ENCODE measurements at places on chromosomes 2 and 18.

DNA sequence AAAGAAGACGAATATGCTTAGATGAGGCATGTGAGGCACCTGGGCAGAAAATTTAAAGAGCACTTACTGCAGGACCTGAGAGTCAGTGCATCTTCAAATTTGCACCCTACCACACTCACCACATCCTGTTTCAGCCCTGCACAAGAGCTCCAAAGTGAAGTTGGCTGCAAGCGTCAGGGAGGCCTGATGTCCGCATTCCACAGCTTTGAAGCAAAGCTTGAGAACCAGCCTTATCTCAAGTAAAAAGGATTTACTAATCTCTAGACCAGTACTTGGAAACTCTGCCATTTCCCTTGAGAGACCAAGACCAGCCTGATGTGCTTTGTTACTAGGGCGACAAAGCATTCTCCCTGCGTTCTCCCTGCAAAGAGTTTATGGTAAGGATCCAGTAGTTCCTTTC, 3.4 kb upstream of the ASNSD1 start:
- DNase-seq: no peak

- no peak for DNase-seq
Measured at GRCh38 chr2:167182403-167182802, 294.1 kb downstream of the XIRP2 start.

DNA sequence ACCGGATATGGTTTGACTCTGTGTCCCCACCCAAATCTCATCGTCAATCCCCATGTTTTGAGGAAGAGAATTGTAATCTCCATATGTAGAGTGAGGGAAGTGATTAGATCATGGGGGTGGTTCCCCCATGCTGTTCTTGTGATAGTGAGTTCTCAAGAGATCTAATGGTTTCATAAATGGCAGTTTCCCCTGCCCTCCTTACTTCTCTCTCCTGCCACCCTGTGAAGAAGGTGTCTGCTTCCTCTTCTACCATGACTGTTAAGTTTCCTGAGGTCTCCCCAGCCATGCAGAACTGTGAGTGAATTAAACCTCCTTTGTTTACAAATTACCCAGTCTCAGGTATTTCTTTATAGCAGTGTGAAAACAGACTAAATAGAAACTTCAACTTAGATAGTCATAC, 69.5 kb downstream of the SESTD1 start:
- no peak for DNase-seq

GRCh38 chr18:26097563-26097962, 7.2 kb upstream of the SS18 start:
- DNase-seq: no peak

GRCh38 chr2:17136877-17137276, 381.4 kb downstream of the RAD51AP2 start:
- no peak for DNase-seq

- DNase-seq: no peak
Measured at GRCh38 chr2:143710196-143710595, 581.0 kb downstream of the ARHGAP15 start.

DNA sequence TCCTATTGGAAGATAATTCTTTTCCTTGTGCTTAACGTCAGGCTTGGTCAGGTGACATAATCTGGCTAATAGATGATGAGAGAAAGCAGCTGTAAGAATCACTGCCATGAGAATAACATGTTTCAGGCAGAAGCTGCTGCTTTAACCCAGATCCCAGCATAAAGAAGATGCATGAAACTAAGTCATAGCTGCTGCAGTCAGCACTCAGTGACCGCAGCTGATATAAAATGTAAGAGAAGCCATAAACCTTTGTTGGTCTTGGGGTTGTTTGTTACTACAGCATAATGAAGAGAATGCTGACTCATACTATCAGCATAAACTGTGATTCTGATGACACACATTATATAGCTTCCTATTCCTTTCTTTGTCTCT, 274.3 kb upstream of the TRIB2 start:
- peak; percentile 3 for DNase-seq

DNA sequence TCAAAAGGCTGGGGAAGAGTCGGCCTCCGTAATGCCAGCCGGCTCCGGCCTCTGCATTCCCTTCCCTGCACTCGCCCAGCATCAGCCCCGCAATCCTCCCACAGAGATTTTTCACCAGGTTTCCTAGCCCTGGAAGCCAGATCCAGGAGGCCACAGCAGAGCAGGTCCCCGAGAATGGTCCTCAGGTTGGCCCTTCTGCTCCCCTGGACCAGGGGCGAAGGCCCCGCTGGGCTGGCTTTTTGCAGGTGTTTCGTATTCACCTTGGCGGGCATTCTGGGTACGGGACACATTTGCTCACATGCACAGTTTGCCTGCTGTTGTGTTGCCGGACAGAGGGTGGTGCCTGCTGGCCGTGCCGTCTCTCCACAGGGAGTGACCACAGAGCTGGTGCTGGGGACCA, 309.5 kb downstream of the NDUFA10 start:
- no peak for DNase-seq

DNA sequence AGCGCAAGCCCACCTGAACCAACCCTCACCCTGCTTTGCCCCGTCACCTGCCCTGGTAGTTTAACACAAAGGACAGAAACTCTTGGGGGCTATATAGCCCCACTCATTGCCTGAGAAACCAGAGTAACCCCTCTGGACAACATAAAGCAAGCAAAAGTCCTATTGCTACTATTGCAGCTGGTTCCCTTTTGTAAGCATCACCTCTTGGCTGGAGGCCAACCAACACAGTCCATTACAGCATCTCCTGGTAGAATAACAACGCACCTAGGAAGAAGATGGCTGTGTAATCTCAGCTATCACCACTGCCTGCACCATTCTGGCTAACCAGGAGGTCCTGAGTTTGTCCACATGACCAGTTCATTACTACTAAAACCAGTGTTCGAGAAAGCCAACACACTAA, 36.4 kb downstream of the FLACC1 start:
- DNase-seq: no peak

DNA sequence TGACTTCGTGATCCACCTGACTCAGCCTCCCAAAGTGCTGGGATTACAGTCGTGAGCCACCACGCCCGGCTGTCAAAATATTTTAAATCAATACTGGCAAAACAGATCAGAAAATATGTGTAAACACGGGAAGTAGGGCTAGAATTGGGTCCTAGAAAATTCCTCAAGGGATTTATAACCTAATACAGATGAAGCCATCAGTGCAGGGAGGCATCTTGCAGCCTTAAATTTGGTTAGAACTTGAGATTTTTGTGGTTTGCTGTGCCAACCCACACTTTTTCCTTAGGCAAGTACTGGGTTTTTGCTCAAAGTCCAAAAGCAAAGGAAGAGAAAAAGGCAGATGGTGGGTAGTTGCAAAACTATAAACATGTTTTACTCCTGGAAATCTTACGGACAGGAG, 33.7 kb upstream of the NFE2L2 start:
- DNase-seq: no peak

DNA sequence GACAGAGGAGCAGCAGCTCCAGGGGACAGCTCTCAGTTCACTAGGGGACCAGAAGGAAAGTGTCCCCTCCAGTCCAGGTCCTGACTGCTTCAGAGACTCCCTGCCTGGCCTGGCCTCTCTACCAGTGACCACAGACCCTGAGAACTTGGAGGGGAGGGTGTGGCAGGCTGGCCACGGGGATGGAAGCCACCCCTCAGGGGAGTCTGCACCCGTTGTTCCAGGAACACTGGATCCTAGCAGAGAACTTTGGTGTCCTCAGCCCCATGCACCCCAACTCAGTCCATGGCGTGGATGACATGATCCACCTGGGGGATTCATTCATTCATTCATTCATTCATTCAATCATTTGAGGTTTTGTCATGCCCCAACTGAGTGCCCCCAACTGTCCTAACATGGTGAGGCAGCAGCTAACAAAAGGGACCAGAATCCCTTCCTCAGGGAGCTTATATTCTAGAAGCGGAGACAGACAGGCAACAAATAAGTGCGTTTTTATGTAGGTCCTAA, 31.9 kb downstream of the MYO7B start:
- no peak for DNase-seq

DNA sequence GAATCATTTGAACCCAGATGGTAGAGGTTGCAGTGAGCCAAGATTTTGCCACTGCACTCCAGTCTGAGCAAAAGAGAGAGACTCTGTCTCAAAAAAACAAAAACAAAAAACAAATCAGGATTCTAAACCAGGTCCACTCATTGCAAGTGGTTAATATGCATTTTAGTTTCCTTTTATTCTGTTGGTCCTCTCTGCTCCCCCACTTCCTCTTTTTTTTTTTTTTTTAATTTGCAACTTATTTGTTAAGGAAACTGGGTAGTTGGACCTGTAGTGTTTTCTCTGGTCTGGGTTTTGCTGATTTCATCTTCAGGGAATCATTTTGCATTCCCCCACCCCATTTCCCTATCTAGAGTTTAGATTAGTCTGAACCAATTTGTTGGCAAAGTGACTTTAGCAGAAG, 14.0 kb downstream of the FER1L5 start:
- DNase-seq: peak; percentile 46

DNA sequence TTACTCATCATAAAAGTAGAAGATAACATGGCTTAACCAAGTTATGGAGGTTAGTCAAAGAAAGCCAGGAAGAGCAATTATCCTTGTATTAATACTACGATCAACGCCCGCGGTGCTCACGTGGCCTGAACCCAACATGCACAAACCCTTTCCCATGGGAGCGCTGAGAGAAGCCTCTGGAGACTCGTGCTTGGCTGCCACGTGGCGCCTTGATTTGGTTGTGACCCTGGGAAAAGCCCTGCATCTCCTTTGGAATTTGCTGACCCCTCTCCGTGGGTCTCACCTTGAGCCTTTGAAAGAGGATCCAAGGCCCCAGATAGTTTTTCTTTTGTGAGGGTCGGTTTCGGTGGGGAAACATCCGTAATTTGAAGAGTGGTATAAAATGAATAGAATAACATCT, 255.6 kb downstream of the DCDC2C start:
- no peak for DNase-seq

- peak; percentile 47 for DNase-seq
Measured at GRCh38 chr2:184597571-184597991, 748 bp upstream of the ZNF804A start.

GRCh38 chr2:310994-311393, 23.1 kb upstream of the ALKAL2 start:
- no peak for DNase-seq

DNA sequence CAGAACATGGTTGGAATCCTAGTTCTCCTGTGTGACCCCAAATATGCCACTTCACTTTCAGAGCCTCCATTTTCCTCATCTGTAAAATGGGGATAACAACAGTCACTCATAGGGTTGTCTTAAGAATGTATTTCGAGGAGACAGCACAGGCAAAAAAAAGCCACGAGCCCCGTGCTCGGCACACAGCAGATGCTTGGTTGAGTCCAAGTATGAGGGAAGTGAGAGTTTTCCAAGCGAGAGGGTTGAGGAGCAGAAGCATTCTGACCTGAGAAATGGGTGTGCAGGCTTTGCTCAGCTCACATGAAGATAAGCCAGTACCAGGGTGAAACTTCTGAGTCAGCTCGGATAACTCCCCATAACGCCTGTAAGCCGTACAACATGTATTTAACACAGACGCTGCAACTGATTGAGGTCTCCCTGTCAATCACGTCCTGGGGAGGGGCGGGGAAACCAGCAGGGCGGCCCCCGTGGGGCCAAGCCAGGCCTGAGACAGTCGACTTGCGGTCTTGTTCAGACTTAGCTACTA, 23.0 kb upstream of the ODC1 start:
- DNase-seq: no peak

- no peak for DNase-seq
Measured at GRCh38 chr2:68366083-68366560, 1.0 kb downstream of the PLEK start.

- DNase-seq: no peak
Measured at GRCh38 chr2:102140377-102140776, 2.2 kb upstream of the IL1R1 start.

DNA sequence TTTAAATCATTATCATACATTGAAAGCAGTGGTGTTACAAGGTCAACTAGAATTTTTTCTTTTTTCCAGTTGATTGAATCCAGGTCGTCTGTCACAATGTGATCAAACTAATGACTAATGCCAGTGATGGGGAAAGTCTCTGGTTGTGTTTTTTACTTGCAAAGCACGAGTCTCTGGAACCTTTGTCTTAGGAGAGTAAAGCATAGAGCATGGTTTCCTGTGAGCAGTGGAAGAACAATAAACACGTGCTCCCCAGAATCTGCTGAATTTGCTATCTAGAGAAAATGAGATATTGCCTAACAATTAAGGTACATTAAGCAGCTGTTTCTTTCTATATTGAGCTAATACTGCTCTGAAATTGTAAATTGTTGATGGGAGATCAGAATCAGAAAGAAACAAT, 1332.4 kb upstream of the TMEFF2 start:
- DNase-seq: no peak

- DNase-seq: peak; percentile 55
Measured at GRCh38 chr2:26922405-26923188, 47.8 kb upstream of the MAPRE3 start.

DNA sequence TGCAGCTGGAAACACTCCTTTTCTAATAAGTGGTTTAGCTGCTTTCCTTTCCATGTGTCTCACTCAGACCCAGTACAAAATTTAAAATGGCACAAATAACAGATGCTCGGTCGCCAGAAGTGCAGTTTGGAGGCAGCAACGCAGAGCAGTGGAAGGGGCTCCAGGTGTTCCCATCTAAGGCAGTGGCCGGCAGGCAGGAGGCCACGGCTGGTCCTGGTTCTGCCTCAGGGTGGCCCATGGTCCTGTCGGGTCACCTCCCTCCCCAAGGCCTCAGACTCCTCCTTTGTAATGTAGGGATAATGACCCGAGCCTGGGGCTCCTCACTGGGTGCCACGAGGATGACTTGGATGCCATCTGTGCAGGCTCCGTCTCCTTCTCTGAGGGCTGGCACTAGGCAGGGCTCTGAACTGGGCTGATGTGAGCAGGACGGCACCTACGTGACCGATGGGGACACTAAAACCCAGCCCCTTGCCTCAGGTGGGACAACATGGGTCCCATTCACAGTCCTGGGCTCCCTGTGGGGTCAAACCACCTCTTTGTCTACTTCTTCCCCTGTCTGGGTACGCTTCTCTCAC, 80.9 kb upstream of the SLC66A3 start:
- no peak for DNase-seq

DNA sequence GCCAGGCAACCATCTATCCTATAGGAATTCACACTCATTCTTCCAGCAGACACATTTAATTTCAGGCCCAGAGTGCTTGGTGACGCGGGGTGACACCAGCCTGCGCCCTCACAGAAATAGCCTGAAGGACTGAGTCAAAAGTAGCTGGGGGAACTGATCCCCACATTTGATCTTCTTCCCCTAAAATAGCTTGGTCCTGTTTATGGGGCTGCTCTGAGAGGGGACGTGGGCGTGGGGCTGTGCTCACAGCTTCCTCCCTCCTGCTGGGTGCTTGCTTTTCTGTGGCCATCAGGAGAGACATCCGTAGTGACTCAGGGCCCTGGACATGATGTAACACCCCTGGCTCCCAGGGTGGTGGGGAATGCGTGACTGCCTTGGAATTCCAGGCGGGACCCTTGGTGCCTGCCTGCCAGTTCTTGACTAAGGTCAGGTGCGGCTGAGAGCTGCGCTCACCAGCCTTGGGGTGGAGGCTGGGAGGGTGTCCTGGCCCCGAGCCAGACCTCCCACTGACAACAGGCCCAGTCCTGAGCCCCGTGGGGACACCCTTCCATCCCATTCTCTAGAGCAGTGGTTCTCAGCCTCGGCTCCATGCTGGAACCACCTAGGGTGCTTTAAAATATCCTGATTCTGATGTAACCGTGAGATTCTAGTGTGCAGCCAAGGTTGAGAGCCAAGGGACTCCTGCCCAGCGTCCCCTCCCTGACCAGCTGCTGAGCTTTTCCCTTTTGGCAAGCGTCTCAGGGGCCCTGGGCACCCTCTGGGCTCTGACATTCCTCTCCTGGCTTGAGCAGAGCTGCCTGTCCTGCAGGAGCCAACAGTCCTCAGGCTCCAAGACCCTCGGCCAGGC, 47.4 kb upstream of the SMAD7 start:
- DNase-seq: no peak
